ENCODE measurements at places on chromosomes 3 and 15.
A peak's percentile ranks its signal among the peaks of the same experiment; 100 is the strongest.

DNA sequence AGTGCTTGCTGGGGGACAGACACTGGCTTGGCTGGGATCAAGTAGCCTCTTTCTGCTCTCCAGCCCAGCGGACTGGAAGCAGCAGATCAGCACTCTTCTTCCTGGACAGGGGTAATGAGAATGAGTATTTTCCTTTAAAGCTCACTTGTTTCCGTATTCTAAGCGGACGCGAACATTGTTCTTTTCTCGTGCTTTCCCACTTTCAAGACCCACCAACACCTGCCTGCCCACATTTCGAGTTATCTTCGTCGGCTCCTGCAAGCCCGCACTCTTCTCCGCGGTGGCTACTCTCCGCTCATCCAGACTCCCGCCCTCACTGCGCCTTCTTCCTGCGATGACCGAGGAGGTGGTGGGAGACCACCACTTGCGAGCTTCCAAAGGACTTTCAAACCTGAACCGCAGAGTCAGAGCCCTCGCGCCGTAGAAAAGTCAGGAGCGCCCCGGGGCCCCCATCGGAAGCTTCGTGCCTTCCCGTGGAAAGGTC, 1.6 kb upstream of the PPM1L start:
- peak; percentile 43 for DNase-seq

DNA sequence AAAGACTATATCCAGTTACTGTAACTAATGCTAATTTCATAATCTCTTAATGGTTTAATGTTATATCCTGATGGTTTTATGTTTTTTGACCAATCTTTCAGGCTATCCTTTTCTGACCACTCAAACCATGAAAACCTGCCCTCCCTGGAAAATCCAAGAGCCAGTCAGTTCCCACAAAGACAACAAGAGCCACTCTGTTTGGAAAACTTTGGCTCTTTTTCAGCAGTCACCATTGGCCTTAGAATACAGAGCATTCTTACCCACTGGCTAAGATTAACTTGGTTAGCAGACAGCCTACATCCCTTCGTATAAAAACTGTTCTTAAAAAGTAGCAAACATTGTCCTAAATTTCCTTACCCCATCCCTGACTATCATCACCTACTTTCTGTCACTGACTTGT, 32.9 kb downstream of the ALCAM start:
- no peak for DNase-seq

GRCh38 chr3:29011966-29012365, 268.9 kb upstream of the RBMS3 start:
- no peak for DNase-seq

- no peak for DNase-seq
Measured at GRCh38 chr3:181629711-181630110, 82.0 kb upstream of the SOX2 start.

- no peak for DNase-seq
Measured at GRCh38 chr3:28053759-28054158, 187.7 kb upstream of the CMC1 start.

- no peak for DNase-seq
Measured at GRCh38 chr3:110521019-110521418, 550.6 kb upstream of the NECTIN3 start.

DNA sequence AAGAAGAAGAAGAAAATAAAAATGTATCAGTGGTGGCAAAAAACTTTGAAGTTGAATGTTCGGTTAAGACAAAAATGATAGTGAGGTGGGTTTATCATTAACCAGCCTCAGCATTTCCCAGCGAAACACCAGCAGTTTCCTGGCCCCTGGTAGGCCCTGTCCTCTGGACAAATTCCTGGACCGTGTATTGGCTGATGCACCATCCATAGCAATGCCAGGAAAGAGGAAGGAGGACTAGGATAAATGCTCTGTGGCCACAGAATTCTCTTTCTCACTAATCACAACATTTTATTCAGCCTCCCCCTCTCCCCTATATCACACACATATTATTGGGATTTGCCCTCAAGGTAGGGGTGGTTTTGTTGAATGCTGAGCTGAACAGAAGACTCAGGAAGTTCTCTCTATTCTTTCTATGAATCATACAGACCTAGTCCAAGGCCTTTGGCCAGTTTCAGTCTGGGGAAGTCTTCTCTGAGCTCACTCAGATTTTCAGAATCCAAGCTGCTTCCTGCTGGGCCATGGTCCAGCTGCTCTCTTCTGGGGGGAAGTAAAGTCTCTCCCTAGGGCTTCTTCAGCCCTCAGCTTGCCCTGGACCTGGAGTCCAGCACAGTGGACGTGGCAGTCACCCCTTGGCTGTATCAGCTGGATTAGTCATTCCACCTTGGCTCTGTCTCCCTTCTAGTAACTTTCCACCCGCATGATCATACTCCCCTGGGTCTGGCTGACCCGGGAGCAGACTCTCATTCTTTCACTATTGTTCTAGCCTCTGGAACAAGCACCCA, 27.6 kb downstream of the SLC28A1 start:
- DNase-seq: no peak

Measured in DND-41 (cell line).